Cardiac atrium fibroblast (primary cell): ENCODE measurements at places on chromosomes 7 and 10. TPM values are rescaled to one million over a fixed set of nuclear protein-coding genes. Genes with fewer than 3 reads are reported as not detected.

DHX32 gene
- 28.2 and 34.0 TPM in 2 replicates for total RNA-seq

NXPH1 gene
- not detected in 2 replicates for total RNA-seq

PRF1 gene
- not detected in 2 replicates for total RNA-seq

FXYD4 gene
- total RNA-seq, result not detected in 2 replicates

CHPF2 gene
- 89.0 and 110 TPM in 2 replicates for total RNA-seq

CLRN3 gene
- not detected in 2 replicates for total RNA-seq

ERVW-1 gene
- total RNA-seq, result not detected in 2 replicates

OR2A1 gene
- not detected in 2 replicates for total RNA-seq

ALOX5 gene
- not detected in 2 replicates for total RNA-seq

HHEX gene
- 3.1 and 14.8 TPM in 2 replicates for total RNA-seq

HTR7 gene
- 2.2 and 2.4 TPM in 2 replicates for total RNA-seq

GNAT3 gene
- total RNA-seq, result not detected in 2 replicates

ASB4 gene
- not detected in 2 replicates for total RNA-seq

TFAM gene
- total RNA-seq, result 8.6 and 10.3 TPM in 2 replicates

AMZ1 gene
- under 0.01 TPM in 1 of 2 replicates, not detected in the other for total RNA-seq
